GM23248 (cell line): ENCODE measurements at places on chromosomes 4 and X.

DNA sequence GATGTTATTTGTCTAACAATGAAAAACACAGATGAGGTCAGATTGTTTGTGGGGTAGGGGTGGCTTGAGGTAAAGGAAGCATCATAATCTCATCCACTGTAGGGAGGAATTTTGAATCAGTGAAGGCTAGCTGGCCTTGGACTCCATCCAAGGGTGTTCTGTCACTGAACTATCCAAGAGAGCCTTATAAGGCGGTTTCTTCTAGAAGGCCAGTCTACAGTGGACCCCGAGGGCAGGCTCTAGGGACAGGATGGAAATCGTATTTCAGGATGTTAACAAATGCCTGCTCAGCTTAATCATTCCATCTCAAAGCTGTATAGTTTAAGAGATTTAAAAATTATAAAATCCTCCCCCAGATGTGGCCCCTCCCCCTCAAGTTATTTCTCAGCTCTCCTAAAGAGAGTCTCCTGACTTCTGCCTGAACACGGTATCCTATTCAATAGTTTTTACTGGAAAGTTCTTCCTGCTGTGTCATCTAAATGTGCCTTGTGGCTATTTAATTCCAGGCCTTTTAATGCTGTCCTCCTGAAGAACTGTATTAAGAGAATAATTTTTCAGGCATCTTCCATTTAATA lies 8.0 kb downstream of the IGFBP7 start:
- DNase-seq = peak; percentile 84

- DNase-seq = peak; percentile 40
These were observed 133.4 kb downstream of the ATG4A start for GRCh38 chrX:108224727-108225621.

GRCh38 chr4:150310159-150310895 lies 232.1 kb downstream of the DCLK2 start:
- peak; percentile 54 for DNase-seq

DNA sequence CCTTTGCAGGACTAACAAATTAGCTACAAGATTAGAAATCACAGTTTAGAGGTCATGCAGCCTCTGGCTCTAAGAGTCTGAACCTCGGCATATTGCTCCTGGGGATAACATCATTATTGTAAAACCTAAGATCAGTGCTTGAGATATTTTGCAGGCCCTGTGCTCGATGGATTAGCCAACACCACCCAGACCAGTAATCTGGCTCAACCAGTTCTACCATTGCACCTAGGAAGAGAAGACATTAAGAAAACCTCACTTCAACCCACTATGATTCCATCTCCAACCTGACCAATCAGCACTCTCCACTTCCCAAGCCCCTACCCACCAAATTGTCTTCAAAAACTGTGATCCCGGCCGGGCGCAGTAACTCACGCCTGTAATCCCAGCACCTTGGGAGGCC lies 43.6 kb downstream of the WFS1 start:
- no peak for DNase-seq

- peak; percentile 27 for DNase-seq
These were observed 30.3 kb downstream of the AMMECR1 start for GRCh38 chrX:110287605-110288004.

DNA sequence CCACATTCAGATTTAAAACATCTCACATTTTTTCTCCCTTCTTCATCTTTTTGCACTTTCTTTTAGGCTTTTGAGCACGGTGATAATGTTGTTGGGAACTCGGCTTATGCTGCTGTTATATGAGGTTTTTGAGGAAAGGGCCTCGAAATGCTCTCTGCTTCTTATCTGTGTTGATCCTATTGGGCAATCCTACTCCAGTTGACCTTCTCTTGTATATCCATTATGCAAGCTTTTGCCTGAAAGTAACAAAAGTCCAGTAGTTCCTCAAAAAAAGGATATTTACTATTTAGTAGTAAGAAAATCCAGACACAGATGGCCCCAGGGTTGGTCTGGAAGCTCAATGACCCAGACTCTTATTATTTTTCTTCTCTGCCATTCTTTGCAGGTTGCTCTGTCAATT lies 57.7 kb upstream of the SPANXB1 start:
- DNase-seq = no peak

GRCh38 chr4:147056940-147057610 lies 111.4 kb upstream of the TTC29 start:
- DNase-seq = peak; percentile 54

DNA sequence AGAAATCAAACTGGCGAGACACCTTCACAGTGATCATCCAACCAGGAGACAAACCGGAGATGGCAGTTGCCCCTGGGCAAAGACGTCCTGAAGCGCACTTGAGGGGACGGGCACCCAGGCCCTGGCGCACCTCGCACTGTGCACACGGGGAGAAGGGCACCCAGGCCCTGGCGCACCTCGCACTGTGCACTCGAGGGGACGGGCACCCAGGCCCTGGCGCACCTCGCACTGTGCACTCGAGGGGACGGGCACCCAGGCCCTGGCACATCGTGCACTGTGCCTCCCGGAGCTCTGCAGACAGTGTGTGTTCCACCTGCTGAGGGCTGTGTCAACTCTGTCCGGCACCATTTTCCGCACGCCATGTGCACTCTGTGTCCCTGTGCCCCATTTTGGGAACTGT lies 34.6 kb upstream of the CPLX1 start:
- DNase-seq = no peak

DNA sequence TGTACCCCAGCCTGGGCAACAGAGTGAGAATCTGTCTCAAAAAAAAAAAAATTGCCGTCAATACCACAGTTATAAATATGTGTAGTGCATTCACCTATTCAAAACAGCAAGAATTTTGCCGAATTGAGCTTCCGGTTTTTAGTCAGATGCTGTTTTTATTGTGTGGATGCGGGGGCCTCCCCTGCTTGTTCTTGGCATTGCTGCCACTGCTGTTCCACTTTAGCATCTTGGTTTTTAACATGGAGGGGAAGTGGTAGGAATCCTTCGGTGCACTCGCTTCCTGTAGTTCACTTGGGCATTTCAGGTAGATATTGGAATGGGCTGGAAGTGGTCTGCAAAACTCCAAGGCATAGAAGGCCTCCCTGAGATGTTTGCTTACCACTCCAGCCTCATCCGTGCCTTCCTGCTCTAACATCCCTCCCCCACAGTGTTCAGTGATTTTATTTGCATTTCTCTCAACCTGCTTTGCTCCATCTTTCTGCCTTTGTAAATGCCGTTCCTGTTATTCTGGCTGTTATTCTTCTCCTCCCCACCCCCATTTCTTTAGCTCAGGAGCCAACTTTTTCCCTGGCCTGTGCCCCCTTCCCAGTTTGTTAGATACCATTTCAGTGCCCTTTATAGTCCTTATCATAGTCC lies 25.5 kb downstream of the MOB1B start:
- DNase-seq = no peak

- DNase-seq = peak; percentile 14
These were observed 53.1 kb downstream of the ELF4 start for GRCh38 chrX:130057209-130057608.

DNA sequence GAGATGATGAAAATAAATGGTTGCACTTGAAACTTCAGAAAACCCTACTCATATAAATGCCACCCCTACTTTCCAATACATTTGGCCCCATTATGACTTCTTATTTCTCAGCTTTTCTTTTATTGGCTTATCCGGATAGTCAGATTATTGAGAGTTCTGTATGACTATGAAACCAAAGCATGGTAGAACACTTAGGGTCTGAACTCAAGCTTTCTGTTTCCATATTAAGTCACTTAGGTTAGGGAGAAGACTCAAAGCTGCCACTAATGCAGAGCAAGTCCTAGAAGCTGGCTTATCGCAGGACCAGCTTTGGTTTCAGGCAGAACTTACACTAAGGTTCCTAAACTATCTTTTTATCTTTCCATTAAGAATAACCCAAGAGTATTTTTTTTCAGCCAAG lies 229.9 kb upstream of the CPEB2 start:
- no peak for DNase-seq

DNA sequence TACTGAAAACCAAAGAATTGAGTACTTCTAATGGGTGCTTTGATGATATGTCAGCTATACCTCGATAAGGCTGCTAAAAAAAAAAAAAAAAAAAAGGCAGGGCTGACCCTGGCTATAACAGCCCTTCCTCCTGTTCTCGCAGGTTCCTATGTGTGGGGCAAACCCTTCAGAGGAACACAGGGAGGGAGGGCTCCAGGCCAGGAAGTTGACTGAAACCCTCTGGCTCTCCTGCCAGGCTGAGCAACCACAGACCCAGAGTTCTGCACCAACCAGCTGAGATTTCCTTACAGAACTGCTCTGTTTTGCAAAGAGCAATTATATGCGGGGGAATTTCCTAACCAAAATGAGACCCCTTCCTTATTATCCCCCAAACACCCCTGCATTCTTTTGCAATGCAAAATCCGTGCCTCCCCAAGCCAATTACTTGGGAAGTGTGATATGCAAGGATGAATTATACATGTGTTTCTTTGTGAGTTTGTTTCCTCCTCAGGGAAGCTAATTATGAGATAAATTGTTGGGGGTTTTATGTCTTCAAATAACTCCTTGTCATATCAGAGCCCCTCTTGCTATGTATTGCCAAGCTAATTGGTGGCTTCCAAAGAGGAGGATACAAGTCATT lies 45.6 kb downstream of the PDHA1 start:
- DNase-seq = no peak

DNA sequence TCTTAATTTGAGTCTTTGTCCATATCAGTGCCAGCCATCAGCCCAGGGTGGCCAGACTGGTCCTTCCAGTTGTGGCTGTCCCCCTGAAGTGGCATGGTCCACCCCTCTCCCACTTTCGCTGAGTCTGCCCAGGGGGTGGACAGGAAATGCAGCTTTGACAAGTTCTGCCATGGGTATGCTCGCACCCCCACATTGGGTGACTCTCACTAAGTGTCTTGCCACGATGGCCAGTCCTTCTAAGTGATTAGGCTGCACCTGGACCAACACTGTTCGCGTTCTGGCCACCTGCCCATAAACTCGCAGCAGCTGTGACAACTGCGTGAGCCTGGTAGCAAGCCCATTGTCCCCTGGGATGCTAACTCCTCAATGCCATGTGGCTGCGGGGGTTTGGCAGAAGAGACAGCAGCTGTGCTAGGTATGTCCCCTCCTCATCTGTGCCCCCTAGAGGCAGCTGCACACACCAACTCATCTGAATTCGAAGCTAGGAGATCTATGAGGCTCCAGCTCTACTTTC lies 10.0 kb upstream of the LNX1 start:
- peak; percentile 36 for DNase-seq

DNA sequence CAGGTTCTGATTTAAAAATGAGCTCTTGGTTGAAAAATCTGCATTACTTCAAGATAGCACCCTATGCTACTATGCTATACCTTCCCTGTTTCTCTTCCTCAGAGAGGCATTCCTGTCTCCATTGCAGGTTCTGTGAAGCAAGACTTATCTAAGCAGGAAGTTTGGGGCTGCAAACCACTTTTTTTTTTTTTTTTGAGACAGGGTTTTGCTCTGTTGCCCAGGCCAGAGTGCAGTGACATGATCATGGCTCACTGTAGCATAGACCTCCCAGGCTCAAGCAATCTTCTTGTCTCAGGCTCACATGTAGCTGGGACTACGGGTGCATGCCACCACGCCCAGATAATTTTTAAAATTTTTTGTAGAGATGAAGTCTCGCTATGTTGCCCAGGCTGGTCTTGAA lies 4.0 kb upstream of the CCNG2 start:
- no peak for DNase-seq

DNA sequence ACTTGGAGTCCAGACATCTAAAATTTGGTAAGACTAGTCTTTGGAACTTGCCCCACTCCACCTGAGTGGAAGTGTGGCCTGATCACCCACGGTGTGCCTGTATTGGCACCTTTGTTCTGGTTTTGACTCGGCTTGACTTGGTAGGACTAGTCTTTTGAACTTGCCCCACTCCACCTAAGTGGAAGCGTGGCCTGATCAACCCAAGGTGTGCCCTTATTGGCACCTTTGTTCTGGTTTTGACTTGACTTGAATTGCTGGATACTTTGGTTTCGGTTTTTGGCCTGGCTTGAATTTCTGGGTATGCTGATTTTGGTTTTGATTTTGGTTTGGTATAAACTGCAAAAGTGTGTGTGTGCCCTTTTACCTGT lies 44.7 kb upstream of the UGT2B7 start:
- no peak for DNase-seq

GRCh38 chr4:127155116-127155515 lies 477.6 kb upstream of the INTU start:
- peak; percentile 66 for DNase-seq

DNA sequence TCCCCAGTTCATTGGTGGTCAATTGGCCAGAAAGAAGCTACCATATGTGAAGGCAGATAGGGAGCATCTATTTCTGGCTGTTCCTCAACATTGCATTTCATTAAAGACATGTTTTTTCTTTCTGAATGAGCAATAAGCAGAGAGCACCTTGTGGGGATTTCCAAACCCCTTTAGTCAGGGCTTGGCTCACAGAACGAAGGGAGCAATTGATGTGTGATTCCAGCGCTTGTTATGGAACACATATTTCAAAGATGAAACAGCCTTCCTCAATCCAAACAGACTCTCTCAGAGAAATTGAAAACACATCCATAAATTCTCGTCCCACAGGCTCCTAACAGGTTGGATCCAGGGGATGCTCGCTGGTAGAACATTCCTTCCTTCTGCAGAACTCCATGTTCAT lies 84.1 kb downstream of the CLCN4 start:
- DNase-seq = peak; percentile 81

- DNase-seq = no peak
These were observed 169.1 kb upstream of the PCDH18 start for GRCh38 chr4:137701401-137701800.
